ENCODE measurements at places on chromosomes 6 and 20.

DNA sequence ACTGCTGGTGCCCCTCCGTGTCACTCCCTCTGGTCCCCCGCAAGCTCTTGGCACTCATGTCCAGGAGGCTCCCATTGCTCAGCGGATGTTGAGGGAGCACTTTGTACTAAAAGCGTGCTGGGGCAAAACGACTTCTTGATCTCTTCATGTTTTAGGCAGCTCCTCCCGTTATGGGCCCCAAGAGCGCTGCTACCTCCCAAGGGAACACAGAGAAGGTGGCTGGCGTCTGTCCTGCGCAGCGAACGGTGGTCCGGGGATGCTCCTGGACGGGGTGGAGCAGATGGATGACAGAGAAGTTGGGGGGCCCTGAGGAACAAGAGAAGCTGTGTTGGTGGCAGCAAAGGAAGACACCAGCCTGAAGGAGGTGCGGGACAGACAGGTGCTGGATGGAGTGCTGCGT is 99.8 kb downstream of the TMEM242 start:
- DNase-seq: no peak

- DNase-seq: no peak
Observed at GRCh38 chr6:89110284-89110683, 7.6 kb downstream of the SRSF12 start.

DNA sequence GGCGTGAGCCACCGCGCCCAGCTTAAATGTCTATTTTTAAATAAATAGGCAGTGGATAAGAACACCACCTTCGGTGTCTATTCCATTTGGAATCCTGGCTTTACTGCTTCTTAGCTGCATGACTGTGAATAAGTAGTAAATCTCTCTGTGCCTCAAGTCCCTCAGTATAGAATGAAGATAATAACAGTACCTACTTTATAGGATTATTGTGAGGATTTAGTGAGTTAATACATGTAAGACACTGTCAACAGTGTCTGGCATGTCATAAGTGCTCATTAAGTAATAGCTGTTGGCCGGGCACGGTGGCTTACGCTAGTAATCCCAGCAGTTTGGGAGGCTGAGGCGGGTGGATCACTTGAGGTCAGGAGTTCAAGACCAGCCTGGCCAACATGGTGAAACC is 10.1 kb downstream of the TPX2 start:
- DNase-seq: no peak

DNA sequence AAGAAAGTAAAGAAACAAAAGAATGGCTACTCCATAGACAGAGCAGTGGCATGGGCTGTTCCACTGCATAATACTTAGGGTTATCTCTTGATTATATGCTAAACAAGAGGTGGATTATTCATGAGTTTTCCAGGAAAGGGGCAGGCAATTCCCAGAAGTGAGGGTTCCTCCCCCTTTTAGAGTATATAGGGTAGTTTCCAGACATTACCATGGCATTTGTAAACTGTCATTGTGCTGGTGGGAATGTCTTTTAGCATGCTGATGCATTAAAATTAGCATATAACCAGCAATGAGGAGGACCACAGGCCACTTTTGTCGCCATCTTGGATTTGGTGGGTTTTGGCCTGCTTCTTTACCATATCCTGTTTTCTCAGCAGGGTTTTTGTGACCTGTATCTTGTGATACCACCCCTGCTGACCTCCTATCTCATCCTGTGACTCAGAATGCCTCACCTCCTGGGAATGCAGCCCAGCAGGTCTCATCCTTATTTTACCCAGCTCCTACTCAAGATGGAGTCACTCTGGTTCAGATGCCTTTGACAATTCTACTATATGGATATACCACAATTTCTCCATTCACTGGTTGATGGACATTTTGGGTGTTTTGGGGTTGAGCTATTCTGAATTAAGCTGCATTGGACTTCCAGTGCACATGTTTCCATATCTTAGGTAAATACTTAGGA is 280.6 kb downstream of the FARS2 start:
- peak; percentile 74 for DNase-seq

- DNase-seq: peak; percentile 15
Observed at GRCh38 chr6:112439010-112439409, 91.9 kb downstream of the RFPL4B start.

- DNase-seq: no peak
Observed at GRCh38 chr20:1334370-1334731, 5.4 kb upstream of the SDCBP2 start.

DNA sequence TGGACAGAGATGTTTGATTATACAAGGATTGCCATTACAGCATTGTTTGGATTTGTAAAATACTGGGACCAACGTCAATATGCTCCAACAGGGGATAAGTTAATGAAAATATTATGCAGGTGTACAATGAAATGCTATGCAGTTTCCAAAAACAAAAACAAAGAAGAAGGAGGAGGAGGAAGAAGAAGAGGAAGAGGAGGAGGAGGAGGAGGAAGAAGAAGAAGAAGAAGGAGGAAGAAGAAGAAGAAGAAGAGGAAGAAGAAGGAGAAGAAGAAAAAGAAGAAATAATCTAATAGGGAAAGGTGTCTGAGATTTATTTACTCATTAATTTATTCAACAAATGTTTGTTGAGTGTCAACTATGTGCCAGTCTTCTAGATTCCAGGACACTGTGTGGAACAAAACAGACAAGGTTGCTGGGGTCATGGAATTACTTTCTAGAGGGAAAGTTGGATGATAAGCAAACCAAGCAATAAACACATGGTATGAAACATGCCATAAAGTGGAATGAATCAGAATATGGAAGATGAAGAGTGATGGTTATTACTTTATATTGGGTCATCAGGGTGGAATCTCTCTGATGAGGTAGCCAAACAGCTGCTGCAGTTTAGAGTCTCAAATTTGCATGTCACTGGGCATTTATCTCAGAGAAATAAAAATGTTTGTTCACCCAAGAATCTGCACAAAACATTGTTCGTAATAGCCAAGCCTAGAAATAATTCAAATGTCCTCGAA is 6.3 kb upstream of the TRIM27 start:
- DNase-seq: peak; percentile 32

GRCh38 chr6:79731471-79731870 is 100.3 kb downstream of the SH3BGRL2 start:
- DNase-seq: no peak

GRCh38 chr20:63742381-63743024 is 2.9 kb downstream of the SLC2A4RG start:
- no peak for DNase-seq

- peak; percentile 17 for DNase-seq
Observed at GRCh38 chr20:8385247-8385646, 253.2 kb downstream of the PLCB1 start.

GRCh38 chr6:135346747-135347146 is 150.8 kb downstream of the AHI1 start:
- DNase-seq: peak; percentile 5

- no peak for DNase-seq
Observed at GRCh38 chr6:163731215-163732013, 316.9 kb downstream of the QKI start.

DNA sequence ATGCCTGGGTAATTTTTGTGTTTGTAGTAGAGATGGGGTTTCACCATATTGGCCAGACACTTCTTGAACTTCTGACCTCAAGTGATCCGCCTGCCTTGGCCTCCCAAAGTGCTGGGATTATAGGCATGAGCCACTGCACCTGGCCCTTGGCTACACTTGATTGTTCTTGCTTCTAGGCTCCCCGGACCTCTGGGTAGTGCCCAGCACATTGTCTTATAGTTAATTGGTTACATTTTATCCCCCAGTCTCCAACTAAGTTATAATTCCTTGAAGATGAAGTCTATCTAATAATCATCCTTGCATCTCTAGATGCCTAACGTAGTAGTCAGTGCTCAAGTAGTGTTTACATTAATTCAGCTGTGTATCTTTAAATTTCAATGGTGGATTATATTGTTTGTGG is 11.8 kb downstream of the SMPDL3A start:
- DNase-seq: no peak

DNA sequence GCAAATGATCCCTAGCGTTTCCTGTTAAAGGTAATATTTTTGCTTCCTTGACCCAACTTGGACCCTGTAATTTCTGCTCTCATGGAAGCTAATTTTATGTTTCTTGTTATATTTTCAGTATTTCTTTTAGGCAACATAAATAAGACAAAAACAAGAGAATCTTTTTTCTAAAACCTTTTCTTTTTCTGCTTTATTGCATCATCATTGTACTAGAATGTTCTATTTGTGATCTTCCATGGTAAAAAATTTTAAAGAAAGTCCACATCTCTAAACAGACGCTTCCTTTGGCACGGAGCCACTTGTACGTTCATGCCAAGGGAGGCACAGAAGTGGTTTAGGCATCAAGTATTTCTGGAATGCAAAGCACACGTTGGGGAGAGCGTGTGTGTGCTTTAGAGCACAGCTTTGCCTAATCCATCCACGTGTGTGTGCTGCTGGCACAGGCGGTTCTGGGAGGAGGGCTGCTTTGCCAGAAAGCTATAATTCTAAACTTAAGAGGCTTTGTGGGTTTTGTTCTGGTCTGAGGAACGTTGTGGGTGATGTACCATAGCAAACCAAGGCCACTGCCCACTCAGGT is 98.3 kb downstream of the SASH1 start:
- DNase-seq: peak; percentile 94

DNA sequence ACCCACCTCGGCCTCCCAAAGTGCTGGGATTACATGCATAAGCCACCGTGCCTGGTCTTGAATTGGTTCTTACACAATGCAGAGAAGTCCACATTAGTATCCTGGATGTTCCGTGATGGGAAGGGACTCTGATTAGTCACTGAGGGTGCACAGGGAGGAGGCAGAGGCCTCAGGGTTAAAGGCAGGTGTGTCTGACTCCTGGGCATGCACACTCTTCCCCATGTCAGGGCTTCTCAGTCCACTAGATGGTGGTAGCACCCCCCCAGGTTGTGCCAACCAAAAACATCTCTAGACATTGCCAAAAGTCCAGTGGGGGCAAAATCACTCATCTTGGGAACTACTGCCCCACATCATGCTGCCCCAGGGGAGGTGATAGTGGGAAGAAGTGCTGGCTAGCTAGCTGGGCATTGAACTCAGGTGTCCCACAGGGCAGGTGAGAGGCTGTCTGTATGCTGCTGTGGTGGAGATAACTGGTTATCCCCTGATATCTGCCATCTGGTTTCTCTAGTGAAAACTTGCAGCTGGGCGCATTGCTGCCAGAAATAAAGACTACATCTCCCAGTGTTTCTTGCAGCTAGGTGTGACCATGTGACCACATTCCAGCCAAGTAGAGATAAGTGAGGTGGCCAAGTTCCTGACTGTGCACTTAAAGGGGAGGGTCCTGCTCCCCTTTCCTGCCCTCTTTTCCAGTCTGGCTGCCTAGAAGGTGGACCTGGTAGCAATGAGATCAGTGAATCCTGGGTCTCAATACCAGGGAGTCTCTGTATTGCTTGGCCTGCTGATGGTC is 8.4 kb upstream of the NSFL1C start:
- DNase-seq: peak; percentile 41

DNA sequence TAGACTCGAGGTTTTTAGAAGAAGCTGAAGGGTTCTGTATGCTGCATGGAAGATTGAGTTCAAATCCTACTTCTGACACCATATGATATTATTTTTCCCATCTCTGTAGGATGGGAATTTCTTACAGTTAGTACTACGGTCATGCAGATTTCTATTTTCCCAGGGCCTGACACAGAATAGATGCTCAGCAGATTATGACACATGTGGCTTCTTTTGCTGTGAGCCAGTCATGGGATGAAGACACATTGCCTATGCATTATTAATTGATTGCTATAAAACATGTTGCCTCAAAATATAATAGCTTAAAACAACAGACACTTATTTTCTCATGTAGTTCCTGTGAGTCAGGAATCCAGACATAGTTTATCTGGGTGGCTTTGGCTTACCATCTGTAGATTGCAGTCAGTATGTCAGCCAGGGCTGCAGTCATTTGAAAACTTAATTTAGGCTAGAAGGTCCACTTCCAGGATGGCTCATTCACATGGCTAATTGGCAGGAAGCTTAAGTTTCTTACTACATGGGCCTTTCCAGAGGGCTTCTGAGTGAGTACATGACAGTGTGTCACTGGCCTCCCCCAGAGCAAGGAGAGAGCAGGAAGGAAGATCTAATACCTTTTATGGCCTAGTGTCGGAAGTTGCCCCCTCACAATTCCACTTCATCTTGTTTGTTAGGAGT is 29.5 kb downstream of the TOP1 start:
- DNase-seq: peak; percentile 91

DNA sequence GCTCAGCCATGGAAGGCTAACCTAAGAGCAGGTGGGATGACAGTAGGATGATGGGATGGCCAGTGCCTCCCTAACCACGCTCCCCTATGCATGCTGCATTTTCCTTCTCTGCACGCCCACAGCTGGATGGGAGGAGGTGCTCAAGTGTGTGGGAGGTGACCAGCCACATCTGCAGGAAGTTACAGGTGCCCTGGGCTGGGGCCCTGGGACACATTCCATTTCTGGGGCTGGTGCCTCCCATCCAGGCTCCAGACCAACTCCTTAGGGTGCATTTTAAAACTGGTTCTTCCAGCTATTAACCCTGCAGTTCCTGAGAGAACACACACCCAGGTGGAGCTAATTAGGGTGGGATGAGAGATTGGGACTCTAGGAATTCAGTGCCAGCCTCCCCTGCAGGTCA is 135.3 kb upstream of the ARMC2 start:
- no peak for DNase-seq

DNA sequence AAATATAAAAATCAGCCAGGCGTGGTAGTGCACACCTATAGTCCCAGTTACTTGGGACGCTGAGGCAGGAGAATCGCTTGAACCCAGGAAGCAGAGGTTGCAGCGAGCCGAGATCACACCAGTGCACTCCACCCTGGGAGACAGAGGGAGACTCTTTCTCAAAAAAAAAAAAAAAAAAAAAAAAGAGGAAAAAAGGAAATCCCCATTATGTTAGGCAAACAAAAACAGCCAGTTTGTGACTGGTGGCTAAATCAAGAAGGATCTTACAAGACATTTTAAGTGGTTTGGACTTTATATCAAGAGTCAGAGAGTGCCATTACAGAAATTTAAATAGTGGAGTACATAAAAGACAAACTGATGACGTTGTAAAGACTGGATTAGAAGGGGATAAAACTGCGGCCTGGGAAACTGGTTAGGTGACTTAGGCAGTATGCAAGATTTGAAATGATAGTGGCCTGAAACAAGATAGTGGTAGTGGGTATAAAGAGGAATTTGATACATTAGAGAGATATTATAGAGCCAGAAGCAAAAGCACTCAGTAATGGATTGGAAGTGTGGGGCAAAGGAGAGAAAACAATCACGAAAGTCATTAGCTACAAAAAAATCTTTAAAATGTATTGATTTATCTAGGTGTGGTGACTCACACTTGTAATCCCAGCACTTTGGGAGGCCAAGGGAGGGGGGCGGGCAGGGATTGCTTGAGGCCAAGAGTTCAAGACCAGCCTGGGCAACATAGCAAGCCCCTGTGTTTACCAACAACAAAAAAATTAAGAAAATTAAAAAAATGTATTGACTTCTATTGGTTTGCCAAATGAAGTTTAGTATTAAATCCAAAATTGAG is 1.7 kb upstream of the MYO6 start:
- no peak for DNase-seq

- no peak for DNase-seq
Observed at GRCh38 chr6:88223298-88223697, 57.2 kb upstream of the CNR1 start.

Data from foreskin fibroblast (primary cell).